Subcutaneous adipose tissue (tissue), 4 donors: ENCODE measurements at places on chromosomes 2 and 18. TPM values are rescaled to one million over a fixed set of nuclear protein-coding genes. Genes with fewer than 3 reads are reported as not detected.

EIF2AK2 gene
- 29.8 TPM for total RNA-seq

RSAD2 gene
- total RNA-seq = 3.5 TPM

TMEM247 gene
- total RNA-seq = not detected

LIMS4 gene
- total RNA-seq = 1.5 TPM

ACTG2 gene
- total RNA-seq = 4.4 TPM

CD207 gene
- not detected for total RNA-seq

GULP1 gene
- total RNA-seq = 41.7 TPM
